Right renal cortex interstitium (tissue), 3 donors: ENCODE measurements at places on chromosomes 3 and 15.

DNA sequence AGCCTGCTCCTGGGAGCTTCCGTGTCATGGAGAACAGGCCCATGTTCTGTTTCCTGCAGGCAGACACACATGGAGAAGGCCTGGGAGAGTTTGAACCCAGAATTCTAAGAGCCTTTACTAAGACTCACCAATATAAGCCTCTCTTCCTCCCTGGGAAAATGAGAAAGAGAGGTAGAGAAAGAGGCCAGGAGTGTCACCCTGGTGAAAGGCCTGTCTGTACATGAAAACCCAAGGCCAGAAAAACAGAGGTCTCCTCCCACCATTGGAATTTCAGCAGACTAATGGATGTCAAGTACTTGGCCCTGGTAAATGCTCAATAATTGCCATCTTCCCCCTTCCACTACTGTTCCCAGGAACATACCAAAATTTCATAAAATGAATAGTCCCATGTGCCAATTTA, 117.6 kb downstream of the TOP2B start:
- DNase-seq: no peak

DNA sequence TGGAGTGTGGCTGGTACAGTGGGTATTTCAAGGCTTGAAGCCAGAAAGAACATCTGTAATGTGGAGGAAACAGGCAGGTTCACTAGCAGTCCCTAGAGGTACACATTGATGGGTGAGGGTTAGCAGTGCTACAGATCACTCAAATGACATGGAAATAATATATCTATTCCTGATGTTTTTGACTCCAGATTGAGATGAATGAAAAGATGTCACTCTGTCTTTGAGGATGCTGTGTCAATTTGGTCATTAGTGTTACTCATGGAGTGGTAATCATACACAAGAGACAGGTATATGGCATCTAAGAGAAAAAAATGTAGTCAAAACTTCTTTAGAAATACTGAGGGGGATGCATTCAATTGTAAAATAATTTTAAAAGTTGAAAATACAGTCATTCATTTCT, 135.1 kb downstream of the ZIC1 start:
- DNase-seq: no peak

- no peak for DNase-seq
Measured at GRCh38 chr15:80191897-80192595, 39.2 kb downstream of the FAH start.

- no peak for DNase-seq
Measured at GRCh38 chr3:192433704-192434103, 293.6 kb downstream of the FGF12 start.

DNA sequence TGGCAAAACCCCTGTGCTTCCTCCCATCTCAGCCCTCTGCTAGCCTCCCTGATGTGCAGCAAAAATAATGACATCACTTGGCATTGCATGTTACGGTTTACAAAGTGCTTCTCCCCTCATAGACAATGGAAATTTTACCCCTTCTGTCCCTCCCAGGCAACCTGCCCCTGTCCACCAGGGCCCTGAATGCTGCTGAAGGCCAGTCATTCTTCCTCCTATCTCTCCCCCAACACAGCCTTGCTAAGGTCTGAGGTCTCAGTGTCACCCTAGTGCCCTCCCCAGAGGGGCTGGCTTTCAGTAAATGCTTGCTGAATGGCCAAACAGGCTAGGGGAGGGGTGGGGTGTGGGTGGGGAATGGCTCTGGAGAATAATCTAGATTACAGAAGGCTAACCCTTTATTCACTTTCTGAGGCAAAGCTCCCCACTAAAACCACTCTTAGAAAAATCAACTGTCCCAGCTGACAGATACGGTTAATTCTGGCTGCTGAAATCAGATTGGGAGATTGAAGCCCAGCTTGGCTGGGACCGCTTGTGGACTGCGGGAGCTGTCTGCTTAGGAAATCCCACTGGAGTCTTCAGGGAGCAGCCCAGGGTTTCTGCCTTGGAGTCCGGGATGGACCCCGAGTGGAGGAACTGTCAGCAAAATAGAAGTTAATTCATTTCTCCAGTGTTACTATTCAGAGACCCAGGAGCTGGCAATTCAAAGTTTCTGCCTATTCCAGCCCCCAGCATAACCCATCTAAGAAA, 22.9 kb downstream of the ANP32A start:
- no peak for DNase-seq

- no peak for DNase-seq
Measured at GRCh38 chr15:65451989-65452388, 29.2 kb upstream of the IGDCC4 start.

GRCh38 chr3:56862352-56863062, 60.8 kb upstream of the ARHGEF3 start:
- DNase-seq: no peak

DNA sequence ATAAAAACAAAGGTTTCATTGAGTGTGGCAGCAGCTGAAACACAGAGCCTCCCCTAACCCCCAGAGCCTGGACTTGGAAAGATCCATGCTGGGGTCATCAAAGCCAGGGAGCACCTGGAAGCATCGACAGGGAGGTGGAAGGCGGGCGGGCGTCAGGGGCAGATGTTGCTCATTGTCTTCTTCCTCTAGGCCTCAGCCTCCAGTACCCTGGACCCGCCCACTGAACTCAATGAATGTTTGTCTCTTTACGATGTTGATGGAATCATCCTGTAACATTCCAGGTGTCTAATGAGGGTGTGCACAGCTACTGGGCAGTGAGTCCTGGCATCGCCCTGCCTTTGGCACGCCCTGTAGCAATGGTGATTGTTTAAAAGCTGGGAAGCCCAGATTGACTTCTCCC, 9.8 kb downstream of the GP5 start:
- no peak for DNase-seq

- DNase-seq: no peak
Measured at GRCh38 chr3:49265661-49266386, 11.2 kb downstream of the C3orf62 start.

GRCh38 chr3:31369637-31370379, 162.9 kb upstream of the STT3B start:
- DNase-seq: no peak

DNA sequence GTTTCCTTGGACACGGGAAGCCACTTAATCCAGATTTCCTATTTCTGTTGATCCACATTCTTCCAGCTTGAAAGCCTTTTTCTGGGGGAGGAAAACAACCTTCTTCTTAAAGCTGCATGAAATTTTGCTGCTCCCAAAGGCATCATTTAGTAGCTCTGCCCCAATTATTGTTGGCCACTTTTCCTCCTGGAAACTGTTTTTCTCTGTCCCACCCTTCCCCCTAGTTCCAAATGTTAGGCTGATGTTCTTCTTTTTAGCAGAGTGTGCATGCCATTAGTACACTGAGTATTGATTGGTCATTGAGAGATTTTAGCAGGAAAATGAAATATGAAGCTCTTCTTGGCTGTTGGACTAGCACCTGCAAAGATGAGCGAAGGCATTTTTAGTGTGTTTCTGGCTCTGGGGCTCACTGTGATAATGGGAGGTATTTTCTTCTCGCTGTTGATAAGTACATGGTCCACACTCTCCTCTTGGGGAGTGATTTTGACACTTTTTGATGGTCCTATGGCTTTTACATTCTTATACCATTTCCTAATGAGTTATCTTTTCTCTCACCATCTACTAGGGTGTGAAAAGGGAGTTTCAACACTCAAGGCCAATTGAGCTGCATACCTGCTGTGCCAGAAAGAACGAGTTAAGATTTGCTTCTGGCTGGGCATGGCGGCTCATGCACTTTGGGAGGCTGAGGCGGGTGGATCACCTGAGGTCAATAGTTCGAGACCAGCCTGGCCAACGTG, 200.5 kb downstream of the PTPRG start:
- DNase-seq: no peak

- no peak for DNase-seq
Measured at GRCh38 chr15:57780471-57780870, 74.0 kb downstream of the POLR2M start.

GRCh38 chr3:194046995-194047645, 88.8 kb upstream of the HES1 start:
- DNase-seq: no peak

GRCh38 chr15:57273402-57273801, 102.9 kb upstream of the CGNL1 start:
- no peak for DNase-seq

DNA sequence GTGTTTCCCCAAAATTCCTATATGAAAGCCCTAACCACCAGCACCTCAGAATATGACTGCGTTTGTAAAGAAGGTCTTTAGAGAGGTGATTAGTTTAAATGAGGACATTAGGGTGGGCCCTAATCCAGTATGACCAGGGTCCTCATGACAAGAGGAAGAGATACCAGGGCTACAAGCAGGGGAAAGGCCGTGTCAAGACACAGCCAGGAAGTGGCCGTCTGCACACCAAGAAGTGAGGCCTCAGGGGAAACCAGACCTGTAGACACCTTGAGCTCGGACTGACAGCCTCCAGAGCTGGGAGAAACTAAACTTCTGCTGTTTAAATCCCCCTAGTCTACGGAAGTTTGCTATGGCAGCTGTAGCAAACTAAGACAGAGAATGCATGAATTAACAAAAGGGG, 14.2 kb downstream of the KIF7 start:
- no peak for DNase-seq

GRCh38 chr3:196087906-196088305, 6.0 kb upstream of the TFRC start:
- no peak for DNase-seq

DNA sequence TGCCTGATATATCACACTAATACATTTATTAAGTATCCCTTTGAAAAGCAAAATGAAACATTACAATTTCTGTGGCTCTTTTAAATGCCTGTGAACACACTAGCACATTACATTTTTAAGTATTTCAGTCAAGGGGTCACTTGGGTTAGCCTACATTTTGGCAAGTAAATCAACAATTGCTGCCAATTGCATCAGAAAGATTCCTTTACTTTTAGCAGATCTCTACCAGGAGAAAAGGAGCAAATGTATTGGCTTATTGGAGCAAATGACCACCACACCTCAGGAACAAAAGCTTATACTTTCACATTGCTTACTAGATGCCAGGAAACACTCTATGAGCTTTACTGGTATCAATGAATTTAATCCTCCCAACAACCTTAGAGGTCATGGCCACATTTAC, 947.1 kb downstream of the FHIT start:
- DNase-seq: no peak

DNA sequence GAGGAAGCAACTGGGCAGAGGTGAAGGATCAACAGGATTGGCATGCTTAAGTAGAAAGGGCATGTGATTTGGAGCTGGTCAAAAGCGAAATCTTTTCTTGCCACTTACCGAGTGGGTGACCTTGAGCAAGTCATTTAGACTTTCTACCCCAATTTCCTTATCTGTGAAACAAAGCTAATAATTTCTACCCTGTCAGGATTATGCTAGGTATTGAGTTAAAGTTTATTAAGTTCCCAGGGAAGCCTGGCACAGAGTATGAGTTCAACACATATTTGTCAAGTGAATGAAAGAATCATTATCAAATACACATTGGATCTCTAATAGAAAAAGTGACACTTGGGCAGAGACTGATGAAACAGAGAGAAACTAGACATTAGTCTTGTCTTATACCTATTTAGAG, 66.4 kb upstream of the FRMD4B start:
- no peak for DNase-seq

- no peak for DNase-seq
Measured at GRCh38 chr3:152957491-152957890, 122.6 kb downstream of the P2RY1 start.

- no peak for DNase-seq
Measured at GRCh38 chr15:34900748-34901147, 68.8 kb downstream of the AQR start.

GRCh38 chr15:68421115-68421551, 10.8 kb downstream of the ITGA11 start:
- no peak for DNase-seq

DNA sequence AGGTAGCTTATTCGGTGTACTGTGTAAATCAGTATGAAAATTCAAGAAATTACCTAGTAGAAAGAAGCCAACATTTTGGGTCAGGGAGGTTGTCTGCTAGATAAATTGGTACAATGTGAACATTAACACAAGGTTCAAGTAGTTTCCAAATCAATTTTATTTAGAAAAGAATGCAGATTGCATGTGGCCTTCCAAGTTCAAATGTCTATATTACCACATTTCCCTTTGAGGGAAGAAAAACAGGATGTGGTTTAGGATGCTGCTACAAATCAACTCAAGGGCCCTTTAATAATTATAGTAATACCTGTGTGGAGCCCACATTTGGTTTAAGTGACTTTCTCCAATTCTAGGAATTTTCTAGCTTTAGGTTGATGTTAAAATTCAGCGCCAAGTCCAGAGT, 57.5 kb downstream of the CADPS start:
- no peak for DNase-seq

GRCh38 chr15:95931619-95932018, 398.9 kb upstream of the NR2F2 start:
- DNase-seq: no peak

DNA sequence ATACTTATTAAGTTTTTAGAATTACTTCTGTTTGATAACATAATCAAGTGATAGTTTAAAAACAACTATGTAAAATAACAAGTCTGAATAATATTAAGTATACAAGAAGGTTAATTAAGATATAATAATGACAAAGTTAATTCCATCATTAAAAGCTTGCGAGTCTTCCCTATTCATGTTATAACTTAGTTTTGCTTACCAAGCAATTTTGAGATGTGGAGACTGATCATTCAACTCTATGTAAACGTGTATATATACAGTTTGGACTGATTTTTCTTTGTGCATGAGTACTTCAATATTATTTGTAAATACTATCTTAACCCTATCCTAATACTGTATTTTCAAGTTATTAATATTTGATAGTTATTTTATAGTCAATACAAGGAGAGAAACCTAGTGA, 870.9 kb downstream of the GBE1 start:
- DNase-seq: no peak

DNA sequence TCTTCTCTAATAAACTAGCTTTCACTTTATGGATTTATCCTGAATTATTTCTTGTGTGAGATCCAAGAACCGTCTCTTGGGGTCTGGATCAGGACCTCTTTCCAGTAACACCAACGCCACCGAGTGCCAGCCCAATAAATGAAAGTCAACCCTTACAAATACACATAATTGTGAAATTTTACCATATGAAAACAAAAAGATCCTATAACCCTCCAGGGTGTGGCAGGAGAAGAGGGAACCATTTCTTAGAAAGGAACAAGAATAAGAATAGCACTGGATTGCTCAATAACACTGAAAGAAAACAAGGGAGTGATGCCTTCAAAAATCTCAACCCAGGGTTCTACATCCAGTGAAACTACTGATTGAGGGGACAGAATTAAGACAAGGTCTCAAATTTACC, 51.6 kb upstream of the ACKR4 start:
- no peak for DNase-seq

DNA sequence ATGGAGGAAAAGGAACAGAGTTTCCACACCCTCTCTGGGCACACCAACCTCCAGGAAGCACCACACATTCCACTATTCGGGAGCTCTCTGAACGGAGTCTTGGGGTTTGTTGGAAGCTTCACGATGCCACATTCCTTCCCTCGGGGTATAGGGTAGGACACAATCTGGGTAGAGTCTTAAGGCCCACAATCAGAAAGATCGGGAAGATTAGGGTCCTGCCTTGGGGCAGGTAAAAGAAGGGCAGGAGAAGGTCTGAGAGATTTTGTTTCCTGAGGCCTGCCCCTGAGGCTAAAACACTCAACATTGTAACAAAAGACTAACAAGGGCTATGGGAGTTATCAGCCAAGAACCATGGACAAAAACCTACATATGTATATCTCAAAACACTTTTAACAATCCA, 89.2 kb upstream of the RAP2B start:
- DNase-seq: no peak
